ENCODE measurements at places on chromosomes 11 and 22.
A peak's percentile ranks its signal among the peaks of the same experiment; 100 is the strongest.

- DNase-seq: no peak
Measured at GRCh38 chr11:17446482-17446881, 30.2 kb downstream of the ABCC8 start.

DNA sequence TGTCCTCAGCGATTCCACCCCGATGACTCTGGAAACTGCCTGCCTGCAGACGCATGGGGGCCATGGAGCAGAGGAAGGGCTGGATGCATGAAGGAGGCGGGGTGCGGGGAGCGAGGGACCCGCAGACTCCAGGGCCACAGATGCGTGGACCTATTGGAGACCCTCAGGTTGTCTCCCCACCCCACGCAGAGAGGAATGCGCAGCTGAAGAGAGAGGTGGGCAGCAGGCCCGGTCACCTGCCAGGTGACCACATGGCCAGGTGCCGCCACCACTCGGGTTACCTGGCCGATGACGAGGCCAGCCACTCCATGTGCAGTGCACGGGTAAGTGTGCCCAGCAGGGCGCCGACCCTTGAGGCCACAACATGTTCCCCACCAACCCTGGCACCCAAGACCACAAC, 371 bp downstream of the CCDC116 start:
- DNase-seq: no peak

GRCh38 chr22:17512960-17513359, 50.3 kb upstream of the SLC25A18 start:
- no peak for DNase-seq

- DNase-seq: no peak
Measured at GRCh38 chr11:5275369-5276110, 5.8 kb upstream of the HBE1 start.

DNA sequence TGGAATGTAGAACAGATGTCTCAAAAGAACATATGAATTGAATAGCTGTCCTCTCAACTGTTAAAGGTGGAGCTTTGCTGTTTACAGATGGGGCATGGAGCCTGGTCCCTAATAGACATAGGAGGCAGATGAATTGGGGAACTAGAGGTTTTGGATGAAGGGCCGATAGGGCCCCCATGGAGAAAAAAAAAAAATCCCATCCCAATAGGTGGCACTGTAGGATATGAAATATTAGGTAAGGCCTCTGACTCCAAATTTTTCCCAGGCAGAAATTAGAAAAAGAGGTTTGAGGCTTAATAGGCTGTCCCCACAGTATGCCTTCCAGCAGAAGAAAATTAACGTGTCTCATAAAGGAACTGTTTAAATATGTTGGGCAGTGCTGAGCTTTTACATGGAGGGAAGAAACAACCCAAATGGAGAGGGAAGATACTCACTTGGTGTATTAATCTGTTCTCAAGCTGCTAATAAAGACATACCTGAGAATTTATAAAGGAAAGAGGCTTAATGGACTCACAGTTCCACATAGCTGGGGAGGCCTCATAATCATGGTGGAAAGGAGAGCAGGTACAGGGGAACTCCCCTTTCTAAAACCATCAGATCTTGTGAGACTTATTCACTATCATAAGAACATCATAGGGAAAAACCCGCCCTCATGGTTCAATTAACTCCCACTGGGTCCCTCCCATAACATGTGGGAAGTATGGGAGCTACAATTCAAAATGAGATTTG, 30.1 kb upstream of the TMEM45B start:
- DNase-seq: no peak

- DNase-seq: no peak
Measured at GRCh38 chr11:46242041-46242951, 35.2 kb upstream of the CREB3L1 start.

- DNase-seq: no peak
Measured at GRCh38 chr11:57776031-57776521, 14.5 kb downstream of the CTNND1 start.

- peak; percentile 41 for DNase-seq
Measured at GRCh38 chr22:31230871-31231621, 18.9 kb downstream of the LIMK2 start.

DNA sequence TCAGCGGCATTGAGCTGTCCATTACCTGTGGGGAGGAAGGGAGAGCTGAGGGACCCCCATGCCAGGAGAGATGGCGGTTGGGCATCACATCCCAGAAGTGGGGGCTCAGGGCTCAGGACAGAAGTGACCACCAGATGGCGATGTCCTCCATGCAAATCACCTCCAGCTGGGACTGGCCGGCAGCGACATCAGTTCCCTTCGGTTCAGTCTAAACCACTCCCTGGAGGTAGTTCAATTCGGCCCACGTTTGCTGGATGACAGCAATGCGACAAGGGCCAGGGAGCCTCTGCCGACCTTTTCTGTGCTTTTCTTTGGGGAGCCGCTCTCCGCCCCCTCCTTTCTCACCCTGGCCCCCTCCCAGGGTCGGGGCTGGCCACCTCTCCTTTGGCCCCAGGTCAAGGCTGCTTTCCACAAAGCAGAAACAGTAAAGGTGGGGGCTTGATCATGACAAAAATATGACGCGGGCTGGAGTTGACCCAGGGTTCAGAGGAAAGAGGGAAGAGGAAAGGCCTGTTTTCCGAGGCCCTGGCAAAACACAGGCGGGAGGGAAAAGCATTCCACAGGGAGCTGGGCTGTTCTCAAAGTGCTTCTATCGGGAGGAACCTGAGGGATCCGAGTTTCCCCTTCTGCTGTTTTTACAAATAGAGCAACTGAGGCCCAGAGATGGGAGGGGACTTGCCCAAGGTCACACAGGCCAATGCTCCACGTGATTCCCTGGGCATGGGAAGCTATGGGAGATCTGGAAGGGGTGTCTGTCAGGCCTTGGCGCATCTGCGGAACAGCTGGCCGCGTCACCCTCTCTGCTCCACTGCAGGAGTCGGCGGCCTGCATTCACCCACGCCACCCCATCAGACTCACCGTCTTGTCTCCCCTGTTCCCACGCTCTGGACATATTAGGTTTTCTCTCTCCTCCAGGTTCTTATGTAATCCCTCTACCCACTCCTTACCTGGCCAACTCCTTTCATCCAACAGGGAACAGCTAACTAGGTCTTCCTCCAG, 54.7 kb downstream of the FBXO7 start:
- DNase-seq: peak; percentile 11

DNA sequence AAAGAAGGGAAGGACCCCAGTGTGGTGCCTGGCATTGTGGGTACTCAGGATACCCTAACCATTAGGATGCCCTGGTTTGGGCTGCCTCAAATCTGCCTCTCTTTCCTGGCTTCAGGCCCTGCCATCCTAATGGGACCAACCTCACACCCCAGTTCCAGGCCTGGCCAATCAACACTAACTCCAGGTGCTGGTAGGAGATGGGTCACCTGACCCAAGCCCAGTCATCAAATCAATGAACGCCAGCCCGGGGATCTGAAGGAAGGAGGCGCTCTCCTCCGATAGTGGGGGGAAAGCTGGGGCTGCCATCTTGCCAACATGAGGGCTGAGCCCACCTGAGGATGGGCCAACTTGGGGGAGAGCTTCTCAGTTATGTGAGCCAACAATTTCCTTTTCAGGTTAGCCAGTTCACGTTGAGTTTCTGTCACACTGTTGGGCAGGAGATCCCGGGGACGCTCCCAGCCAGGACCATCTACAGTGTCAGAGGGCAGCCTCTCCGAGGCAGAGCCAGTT, 12.7 kb downstream of the MFNG start:
- no peak for DNase-seq

All from effector memory CD4-positive, alpha-beta T cell (primary cell).